ENCODE measurements at places on chromosomes 7 and 10.

- no peak for DNase-seq
Measured at GRCh38 chr10:80472234-80473095, 18.4 kb downstream of the TSPAN14 start.

GRCh38 chr10:11381023-11381422 lies 230.4 kb downstream of the USP6NL start:
- no peak for DNase-seq

GRCh38 chr10:46226900-46227558 lies 59.8 kb upstream of the ANTXRL start:
- DNase-seq: no peak

DNA sequence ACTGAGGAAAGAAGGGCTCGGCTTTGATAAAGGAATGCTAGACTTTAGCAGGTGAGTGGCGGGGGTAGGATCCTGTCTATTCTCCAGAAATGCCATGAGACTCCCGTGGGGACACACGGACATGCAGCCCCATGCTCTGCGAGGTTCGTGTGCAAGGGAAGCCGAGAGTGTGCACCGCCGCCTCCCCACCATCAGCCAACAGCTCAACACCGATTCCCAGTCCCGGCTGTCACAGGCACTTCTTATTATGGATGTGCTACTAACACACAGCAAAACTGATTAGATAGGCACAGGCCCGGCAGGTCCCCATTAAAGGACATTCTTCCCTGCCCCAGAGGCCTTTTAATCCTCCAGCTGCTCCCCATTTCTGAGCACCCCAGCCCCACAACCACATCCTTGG lies 154.4 kb downstream of the PRKAG2 start:
- no peak for DNase-seq

DNA sequence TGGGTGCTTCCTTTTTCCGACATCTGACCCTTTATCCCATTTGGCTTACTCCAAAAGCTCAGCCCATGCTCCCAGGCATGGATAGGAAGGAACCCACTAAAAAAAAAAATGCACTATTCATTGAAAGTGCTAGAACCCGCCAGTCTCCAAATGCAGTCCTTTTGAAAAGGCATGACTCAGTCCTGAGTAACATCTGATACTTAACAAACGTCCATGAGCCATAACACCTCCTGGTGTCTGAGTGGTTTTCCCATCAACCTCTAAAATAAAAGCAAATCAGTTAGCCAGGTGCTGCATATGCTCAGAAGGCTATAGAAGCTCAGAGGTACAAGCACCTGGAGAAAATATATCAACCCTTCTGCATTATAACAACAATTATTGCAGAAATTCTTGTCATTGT lies 45.0 kb upstream of the CACUL1 start:
- no peak for DNase-seq

GRCh38 chr7:6576024-6576866 lies 1.0 kb upstream of the ZDHHC4 start:
- DNase-seq: no peak

DNA sequence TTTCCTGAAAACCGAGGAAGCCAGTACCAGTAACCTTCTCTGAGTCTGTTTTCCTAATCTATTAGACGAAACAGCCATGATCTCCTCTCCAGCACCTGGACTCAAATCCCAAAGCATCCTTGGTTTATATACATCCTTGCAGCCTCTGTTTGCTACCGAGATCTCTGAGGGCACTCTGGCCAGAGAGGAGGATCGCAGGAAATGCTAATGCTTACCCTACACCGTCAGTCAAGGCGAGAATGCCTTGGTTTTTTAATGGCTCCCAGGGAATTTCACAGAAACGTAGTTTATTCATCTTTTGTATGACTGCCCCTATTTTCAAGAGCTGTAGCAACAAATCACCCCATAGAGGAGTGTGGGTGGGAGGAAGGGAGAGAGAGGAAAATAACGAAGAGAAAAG lies 91.5 kb upstream of the CALN1 start:
- DNase-seq: no peak

DNA sequence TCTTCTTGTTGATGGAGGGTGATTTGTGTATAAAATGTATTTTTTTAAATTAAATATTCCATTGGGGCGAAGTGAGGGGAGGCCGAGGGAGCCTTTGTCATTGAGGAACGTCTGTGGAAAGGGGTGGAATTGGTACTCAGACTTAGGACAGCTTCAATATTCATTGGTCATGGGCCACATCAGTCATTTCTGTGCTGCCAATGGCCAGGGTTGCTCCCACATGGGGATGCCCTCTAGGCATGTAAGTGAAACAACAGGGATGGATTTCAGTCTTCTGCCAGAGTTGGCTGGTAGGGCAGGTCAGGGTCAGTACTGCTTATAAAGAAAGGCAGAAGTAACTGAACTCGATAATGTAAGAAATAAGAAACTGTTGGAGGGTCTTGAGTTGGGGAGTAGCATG lies 47.2 kb downstream of the NEURL1 start:
- no peak for DNase-seq

DNA sequence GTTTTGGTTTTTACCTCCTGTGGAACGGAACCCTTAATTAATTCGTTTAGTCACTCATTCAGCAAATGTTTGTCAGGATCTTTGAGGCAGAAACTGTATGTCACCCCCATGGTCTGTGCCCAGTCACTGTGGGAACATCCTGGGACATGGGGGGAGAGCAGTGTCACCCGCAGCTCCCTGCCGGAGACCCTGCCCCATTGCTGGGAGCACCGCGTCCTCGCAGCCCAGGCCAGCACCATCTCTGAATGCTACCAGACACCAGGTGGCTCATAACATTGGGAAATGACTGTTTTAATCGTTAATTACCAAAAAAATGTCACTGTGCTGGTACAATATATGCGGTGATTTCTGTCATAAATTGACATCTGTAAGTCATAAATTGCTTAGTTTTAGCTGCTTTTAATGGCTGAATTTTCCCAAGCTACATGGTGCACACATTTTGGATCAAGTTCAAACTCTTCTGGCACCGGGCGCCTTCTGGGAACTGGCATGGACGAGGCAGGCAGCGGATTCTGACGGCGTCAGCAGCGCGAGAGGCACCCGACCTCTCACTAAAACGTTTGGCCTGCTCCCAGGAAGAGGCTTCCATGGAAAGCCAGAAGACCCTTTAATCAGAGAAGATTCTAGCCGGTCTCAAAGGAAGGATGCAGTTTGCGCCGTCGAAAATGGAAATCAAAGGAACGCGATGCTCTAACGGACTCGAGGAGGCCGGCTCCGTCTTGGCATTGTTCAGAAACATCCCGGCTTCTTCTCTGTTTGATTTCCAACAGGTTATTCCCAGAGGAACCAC lies 184.2 kb downstream of the ADARB2 start:
- DNase-seq: no peak

- DNase-seq: no peak
Measured at GRCh38 chr10:91032611-91033206, 111.8 kb upstream of the ANKRD1 start.

DNA sequence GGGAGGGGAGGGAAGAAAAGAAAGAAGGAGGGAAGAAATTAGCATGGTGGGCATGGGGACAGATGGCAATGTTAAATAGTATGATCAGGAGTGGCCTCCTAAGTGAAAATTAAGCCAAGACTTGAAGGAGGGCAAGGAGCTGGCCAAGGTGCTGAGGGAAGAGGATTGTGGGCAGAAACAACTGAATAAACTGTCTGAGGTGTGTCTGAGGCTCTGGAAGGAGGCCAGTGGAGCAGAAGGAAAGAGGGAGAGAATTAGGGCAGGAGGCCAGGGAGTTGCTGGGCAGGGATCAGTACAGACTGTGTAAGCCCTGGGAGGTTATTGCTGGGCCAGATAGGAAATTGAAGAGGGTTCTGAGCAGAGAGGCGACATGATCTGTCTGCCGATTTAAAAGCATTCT lies 40.6 kb upstream of the VKORC1L1 start:
- no peak for DNase-seq

GRCh38 chr10:72826346-72826745 lies 67.2 kb upstream of the OIT3 start:
- no peak for DNase-seq

DNA sequence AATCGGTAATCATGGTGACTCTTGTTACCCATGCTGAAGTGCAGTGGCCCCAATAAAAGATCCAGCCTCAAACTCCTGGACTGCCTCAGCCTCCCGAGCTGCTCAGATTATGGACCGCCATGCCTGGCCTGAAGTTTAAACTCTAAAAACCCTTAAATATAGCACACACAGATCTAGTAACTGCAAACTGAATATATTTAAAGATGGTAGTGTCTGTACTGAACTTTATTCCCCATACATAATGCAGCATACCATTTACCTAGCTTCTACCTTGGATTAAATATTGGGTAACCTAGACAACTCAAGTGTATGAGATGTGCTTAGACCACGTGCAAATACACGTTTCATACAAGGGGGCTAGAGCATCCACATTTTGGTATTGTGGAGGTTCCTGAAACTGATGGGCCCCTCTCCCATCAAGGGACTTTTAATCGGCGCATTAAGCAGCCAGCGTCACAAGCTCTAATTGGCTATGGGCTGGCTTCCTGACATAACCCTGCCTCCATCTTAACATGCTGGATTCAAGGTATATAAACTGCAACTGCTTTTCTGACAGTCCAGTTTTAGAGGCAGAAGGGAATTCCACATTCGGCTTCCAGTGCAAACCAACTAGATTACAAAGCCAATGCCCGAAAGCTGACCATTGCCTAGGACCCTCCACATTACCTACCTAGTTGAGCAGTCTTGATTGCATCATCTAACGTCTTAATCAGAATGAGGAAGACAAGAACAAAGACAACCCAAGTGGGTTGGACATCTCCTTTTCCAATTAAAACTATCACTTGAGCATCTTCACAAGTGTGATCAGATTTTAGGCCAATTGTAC lies 13.0 kb downstream of the HNRNPA2B1 start:
- no peak for DNase-seq

GRCh38 chr10:117000580-117000979 lies 4.4 kb downstream of the SHTN1 start:
- DNase-seq: no peak

GRCh38 chr7:143002898-143003297 lies 24.0 kb downstream of the OR9A2 start:
- no peak for DNase-seq

- DNase-seq: no peak
Measured at GRCh38 chr7:25098096-25099046, 26.7 kb downstream of the CYCS start.

GRCh38 chr7:157431173-157431950 lies 94.6 kb downstream of the DNAJB6 start:
- no peak for DNase-seq

- DNase-seq: no peak
Measured at GRCh38 chr10:132886211-132887099, 55.9 kb downstream of the CFAP46 start.

GRCh38 chr10:63456437-63457210 lies 9.2 kb downstream of the JMJD1C start:
- DNase-seq: no peak

DNA sequence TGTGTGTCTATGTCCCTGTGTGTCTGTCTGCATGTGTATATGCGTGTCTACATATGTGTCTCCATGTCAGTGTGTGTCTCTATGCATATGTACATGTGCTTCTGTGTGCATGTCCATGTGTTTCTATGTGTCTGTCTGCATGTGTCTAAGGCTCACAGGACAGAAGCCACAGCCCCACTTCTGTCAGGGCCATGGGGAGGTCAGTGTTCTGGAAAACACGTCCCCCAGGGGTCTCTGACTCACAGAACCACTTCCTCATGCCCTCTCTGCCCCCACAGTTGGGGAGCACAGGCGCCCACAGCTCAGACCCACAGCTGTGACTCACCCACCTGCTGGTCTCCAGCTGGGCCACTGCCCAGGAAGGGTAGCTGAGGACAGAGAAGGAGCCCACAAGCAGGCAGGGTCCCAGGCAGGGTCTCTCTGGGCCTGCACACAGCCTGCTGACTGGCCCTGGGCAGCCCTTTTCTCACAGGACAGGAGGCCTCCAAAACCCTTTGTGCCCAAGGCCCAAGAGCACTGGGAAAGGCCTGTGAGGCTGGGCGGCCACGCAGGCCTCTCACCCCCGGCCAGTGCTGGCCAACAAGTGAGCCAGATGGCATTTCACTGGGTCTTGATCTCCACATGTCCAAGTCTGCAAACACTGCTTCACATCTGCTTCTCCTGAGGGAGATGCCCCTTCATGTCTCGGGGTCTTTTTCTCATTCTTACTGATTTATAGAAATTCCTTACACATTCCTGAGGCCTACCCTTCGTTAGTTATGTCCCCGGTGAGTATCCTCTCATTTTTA lies 102.9 kb upstream of the FAM20C start:
- no peak for DNase-seq

DNA sequence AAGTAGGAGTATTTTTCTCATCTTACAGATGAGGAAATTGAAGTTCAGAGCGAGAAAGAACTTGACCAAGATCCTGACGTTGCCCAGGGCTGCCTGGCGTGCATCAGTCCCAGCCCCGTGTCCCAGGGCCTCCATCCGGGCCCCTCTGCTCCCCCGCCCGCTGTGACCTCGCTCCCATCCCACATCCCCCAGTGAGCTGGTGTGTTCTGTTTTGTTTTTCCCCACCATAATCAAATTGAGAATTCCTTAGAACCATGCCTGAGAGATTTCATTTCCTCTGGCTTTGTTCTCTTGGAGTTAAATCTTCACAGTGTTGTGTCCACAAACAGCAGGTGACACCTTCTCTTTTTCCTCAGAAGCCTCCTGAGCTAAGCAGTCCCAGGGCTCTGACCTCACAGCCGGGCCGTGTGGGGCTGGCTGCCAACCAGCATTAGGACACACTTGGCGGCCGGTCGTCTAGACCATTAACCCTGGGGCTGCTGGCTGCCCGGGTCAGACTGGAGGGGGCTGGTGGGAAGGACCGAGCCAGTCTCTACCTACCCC lies 44.3 kb downstream of the PFKP start:
- DNase-seq: no peak

DNA sequence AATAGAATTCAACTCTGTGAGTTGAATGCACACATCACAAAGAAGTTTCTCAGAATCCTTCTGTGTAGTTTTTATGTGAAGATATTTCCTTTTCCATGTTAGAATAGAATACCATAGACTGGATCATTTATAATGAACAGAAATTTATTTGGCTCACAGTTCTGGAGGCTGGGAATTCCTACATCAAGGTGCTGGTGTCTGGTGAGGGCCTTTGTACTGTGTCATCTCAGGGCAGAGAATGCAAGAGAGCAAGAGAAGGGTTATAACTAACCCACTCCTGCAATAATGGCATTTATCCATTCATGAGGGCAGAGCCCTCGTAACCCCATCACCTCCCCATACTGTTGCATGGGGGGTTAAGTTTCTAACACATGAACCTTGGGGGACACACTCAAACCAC lies 18.4 kb upstream of the DIP2C start:
- DNase-seq: no peak

- DNase-seq: no peak
Measured at GRCh38 chr7:101099969-101100781, 14.9 kb downstream of the TRIM56 start.

Data from activated B cell treated with CpG ODN at 0.5 μM for 24 hours (primary cell).